ENCODE measurements at places on chromosomes 1 and 21.

DNA sequence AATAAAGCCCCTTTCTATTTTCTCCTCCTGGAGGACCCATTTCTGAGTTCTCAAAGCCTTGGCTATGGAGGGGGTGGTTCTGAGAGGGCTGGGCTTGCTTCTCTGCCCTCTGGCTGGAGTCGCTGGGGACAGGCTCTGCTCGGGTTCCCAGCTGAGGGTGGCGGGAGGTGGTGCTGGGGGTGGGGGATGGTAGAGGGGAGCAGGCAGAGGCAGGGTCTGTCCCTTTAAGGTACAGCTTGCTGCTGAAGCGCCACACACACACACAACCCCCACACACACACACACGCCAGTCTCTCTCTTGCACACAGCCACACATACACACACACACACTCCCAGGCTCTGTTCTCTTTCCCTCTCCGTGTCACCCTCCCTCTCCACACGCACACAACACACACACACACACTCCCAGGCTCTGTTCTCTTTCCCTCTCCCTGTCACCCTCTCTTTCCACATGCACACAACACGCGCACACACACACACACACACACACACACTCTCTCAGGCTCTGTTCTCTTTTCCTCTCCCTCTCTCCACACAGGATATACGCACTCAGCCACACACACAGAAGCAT is 69.8 kb upstream of the SSBP3 start:
- no peak for DNase-seq

GRCh38 chr21:38183961-38184360 is 72.8 kb upstream of the KCNJ15 start:
- DNase-seq: no peak

- no peak for DNase-seq
These were observed 64.9 kb downstream of the KIFAP3 start for GRCh38 chr1:170009551-170009950.

- DNase-seq: no peak
These were observed 72.2 kb downstream of the DDX20 start for GRCh38 chr1:111827946-111828345.

DNA sequence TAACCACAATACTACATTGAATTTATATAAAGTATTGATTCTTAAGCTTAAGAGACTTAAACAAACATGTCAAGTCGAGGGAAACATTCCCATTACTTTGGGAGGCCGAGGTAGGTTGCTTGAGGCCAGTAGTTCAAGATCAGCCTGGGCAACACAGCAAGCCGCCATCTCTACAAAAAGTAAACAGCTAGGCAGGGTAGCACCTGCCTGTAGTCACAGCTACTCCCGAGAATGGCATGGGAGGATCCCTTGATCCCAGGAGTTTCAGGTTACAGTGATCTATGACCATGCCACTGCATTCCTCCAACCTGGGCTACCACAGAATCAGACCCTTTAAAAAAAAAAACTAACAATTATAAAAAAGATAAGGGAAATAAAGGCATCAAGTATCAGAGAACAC is 50.4 kb downstream of the EIF4G3 start:
- no peak for DNase-seq

- no peak for DNase-seq
These were observed 15.5 kb downstream of the TEX38 start for GRCh38 chr1:46687093-46687659.

DNA sequence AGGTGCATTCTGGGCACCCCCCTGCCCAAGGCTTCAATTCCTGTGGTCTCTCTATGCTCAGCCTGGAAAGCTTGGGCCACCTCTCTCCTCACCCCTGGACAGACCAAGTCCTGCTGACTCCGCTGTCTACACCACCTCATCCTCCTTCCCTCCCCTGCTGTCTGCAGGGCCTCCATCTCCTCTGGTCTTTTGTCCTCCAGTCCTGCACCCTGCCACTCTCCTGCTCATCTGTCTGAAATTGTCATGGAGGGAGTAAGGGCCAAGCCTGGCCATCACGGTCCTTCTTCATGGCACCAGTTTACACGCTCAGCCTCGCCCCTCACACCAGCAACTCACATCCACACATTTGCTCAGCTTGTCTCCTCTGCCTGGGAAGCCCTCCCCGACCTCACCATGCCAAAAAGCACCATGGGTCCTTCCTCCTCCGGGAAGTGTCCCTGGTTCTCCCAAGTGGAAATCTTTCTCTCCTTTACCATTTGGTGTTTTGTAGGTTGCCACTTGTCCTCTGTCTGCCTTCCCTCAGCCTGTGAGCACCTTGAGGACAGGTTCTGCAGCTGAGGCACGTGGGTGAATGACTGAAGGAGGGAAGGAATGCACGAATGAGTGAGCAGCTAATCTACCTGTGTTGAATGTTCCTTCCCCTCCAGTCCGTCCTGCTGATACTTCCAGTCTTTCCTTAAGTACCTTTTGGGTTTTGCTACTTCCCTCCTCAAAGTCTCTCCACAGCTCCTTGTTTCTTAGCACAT is 2.1 kb upstream of the SLC2A1 start:
- DNase-seq: no peak

- DNase-seq: no peak
These were observed 27.6 kb downstream of the VTCN1 start for GRCh38 chr1:117183112-117183511.

DNA sequence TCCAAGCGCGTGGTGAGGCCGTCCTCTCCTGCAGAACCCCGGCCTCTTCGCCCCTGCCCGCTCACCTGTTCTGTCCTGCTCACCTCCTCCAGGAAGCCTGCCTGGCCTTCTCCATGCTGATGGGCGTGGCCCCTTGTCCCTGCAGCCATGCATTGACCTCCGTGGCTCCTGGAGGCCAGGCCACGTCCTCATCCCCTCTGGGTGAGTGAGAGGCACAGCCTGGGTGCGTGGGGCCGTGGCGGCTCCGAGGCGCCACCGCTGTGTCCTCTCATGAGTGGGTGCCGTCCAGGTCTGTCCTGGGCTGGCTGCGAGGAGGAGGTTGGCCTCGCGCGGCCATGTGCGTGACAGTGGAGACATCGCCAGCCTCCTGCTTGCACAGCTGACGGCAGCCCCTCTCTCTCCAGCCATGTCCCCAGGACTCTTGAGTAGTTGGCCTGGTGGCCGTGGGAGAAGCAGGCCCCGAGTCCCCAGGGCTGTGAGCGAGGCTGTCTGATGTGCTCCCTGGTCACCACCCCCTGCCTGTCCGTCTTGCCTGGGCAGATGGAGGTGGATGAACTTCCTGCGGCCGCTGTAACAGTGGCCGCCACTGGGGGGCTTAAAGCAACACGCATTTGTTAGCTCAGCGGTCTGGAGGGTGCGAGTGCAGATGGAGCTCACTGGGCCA is 58.1 kb downstream of the PRKCZ start:
- no peak for DNase-seq

- DNase-seq: no peak
These were observed 875 bp upstream of the FAM3B start for GRCh38 chr21:41315726-41316125.

DNA sequence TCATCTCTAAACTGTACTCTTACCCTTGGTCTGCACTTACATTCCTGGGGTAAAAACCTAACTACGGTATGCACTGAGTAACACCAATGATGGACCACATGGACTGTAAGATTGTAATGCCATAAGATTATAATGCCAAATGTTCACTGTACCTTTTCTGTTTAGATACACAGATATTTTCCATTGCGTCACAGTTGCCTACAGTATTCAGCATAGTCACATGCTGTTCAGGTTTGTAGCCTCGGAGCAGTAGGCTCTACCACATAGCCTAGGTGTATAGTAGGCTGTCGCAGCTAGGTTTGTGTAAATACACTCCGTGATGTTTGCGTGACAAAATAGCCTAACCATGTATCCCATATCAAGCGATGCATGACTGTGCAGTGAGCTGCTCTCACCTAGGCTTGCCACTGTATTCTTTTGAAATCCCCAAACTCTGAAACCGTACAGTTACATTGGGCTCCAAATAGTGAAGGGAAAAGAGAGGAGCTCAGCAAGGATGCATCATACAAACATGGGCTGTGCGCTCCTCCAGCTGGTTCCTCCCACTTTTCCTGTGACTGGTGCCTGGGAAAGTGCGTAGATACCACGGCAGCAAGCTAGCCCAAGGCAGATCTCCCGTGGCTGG is 35.2 kb downstream of the CFAP57 start:
- no peak for DNase-seq

DNA sequence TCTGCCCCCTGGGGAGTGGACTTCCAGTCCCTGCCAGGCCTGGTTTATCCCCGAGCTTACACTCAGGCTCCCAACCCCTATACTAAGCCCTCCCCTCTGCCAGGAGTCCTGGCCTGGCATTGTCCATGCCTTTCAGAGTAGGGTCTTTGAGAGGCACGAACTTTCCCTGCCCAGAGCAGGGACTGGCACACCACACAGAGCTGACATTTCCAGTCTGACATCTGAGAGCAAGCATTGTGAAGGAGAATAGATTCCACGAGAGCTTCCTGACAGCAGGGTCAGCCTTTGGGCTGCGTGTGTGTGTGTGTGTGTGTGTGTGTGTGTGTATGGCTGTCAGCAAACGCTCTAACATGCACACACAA is 59.5 kb upstream of the LAPTM5 start:
- no peak for DNase-seq

DNA sequence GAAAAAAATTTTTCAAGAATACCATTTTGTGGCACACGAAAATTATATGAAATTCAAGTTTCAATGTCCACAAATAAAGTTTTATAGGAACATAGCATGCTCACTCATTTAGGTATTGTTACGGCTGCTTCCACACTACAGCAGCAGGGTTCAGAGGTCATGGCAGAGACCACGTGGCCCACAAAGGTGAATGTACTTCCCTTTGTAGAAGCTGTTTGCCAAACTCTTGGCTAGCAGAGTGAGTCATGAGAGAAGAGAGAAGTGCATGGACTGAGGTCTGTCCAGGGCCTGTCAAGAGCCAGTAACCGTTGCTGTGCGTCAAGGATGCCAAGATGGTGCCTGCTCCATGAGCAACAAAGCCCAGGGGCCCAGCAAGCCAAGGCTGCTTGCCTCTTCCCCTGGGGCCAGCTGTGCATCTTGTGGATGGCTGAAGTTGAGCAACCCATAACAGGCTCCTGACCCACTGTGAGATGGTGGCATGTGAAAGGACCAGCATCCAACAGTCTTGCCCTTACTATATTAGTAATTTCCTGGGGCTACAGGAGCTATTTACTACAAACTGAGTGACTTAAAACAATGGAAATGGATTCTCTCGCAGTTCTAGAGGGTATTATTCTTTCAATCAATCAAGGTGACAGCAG is 64.8 kb upstream of the ATP5PO start:
- no peak for DNase-seq

DNA sequence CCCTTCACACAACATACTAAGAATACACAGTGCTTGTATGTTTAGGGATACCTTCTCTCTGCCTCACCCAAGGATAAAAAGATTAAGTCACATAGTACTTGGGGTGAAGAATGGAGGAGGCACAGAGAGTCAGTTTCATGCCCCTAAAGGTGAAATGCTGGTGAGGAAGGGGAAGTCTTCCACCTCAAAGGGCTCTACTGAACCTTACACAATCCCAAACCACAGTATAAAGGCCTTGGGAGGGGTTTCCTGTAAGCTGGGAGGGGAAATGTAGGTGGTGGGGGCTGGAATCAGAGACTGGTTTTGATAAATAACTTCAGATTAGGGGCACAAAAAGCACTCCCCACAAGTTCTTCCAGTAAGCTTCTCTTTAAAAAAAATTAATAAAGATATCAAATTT is 3.5 kb downstream of the MINDY1 start:
- DNase-seq: no peak

DNA sequence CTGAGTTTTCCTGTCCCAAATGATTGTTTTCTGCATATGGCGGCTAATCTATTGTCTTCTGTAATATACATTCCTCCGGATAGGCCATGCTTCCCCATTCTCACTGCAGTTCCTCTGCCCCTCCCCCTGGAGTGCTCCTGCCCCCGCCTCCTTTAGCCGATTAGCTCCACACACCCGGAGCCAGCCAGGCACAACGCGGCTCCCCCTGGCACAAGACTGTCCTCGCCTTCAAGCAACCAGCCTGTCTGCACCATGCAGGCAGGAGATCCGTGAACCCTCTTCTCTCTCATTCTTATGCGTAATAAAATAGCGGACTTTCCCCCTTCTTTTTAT is 18.0 kb downstream of the SERTAD4 start:
- DNase-seq: no peak

GRCh38 chr1:8863138-8863537 is 15.3 kb downstream of the ENO1 start:
- DNase-seq: no peak

GRCh38 chr1:61224609-61225008 is 142.2 kb downstream of the NFIA start:
- DNase-seq: no peak

GRCh38 chr21:28344985-28345384 is 647.7 kb downstream of the LTN1 start:
- no peak for DNase-seq

- DNase-seq: no peak
These were observed 7.3 kb downstream of the IER5 start for GRCh38 chr1:181095763-181096184.
